T-helper 17 cell (primary cell): ENCODE measurements at places on chromosomes 6 and 20. TPM values are rescaled to one million over a fixed set of nuclear protein-coding genes. Genes with fewer than 3 reads are reported as not detected.

Gene OR2B6
- total RNA-seq, result 0.50 TPM

Gene FUT9
- total RNA-seq, result not detected

Gene WFDC10B
- not detected for total RNA-seq

Gene MYT1
- not detected for total RNA-seq

Gene COL9A1
- not detected for total RNA-seq

Gene DPM1
- 25.9 TPM for total RNA-seq

Gene WFDC12
- not detected for total RNA-seq

Gene RSPO3
- total RNA-seq, result not detected

Gene ASIP
- total RNA-seq, result not detected

Gene PDRG1
- total RNA-seq, result 9.0 TPM

Gene LINC00237
- not detected for total RNA-seq

Gene CALHM5
- 0.65 TPM for total RNA-seq

Gene SCP2D1
- total RNA-seq, result not detected

Gene F13A1
- 305 TPM for total RNA-seq

Gene ESF1
- total RNA-seq, result 9.6 TPM

Gene SLC22A16
- not detected for total RNA-seq

Gene CCM2L
- not detected for total RNA-seq

Gene EBF4
- 2.3 TPM for total RNA-seq

Gene B3GAT2
- not detected for total RNA-seq

Gene NMBR
- not detected for total RNA-seq

Gene TNFAIP3
- 4,607 TPM for total RNA-seq

Gene GHRH
- not detected for total RNA-seq

Gene RIPOR2
- 296 TPM for total RNA-seq

Gene SPTLC3
- 0.44 TPM for total RNA-seq

Gene THEMIS
- 64.7 TPM for total RNA-seq

Gene OR12D3
- total RNA-seq, result not detected

Gene MROH8
- total RNA-seq, result 1.1 TPM

Gene SLC22A3
- not detected for total RNA-seq

Gene ZNF165
- total RNA-seq, result 4.7 TPM

Gene BPIFB1
- not detected for total RNA-seq

Gene ABHD16B
- total RNA-seq, result not detected

Gene PDE7B
- 0.18 TPM for total RNA-seq

Gene TBX18
- not detected for total RNA-seq

Gene C20orf202
- 0.68 TPM for total RNA-seq

Gene VPS52
- total RNA-seq, result 66.5 TPM

Gene SLC22A2
- not detected for total RNA-seq

Gene HLA-DMA
- total RNA-seq, result 20.9 TPM

Gene MUC21
- not detected for total RNA-seq

Gene CENPW
- total RNA-seq, result 2.0 TPM

Gene SMIM26
- 55.6 TPM for total RNA-seq

Gene SYNE1
- total RNA-seq, result 165 TPM
